ENCODE measurements at places on chromosomes 1 and 21.

DNA sequence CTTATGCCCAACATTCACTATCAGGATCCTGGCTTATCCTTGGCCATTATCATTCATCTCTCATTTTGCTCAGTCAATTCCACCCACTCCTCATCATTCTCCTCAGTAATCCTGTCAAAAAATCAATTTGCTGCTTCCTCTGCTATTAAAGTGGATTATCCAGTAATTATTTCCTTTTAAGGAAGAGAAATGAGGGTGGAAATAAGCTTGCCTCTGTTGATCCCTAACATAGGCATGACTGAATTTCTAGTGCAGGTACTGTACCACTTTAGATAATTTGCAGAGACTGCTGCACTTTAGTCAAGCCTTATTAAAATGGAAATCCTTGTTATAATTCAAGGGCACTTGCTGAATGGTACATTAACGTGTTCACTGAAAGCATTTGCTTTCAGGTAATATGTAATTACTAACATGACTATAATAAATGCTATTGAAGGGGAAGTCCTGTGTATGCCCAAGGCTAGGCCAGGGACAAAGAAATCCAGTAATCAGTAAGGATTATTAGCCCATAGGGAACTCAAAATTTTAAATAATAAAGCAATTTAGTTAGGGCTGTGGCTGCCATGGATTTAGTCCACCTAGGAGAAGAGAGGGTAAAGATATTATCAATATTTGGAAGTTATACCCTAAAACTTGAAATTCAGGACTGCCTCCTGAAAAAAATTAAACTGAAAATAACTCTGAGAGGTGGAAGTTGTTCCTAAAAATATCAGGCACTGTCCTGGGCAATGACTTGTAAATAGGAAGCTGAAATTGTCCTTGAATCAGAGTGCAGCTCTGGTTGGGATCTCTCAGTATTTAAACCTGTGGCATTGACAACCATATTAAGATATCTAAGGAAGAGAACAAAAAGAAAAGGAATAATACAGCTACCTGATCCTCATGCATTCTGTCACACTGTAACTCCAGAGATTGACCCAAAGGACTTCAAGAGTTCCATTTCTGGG is 43.4 kb downstream of the RGS2 start:
- no peak for DNase-seq

DNA sequence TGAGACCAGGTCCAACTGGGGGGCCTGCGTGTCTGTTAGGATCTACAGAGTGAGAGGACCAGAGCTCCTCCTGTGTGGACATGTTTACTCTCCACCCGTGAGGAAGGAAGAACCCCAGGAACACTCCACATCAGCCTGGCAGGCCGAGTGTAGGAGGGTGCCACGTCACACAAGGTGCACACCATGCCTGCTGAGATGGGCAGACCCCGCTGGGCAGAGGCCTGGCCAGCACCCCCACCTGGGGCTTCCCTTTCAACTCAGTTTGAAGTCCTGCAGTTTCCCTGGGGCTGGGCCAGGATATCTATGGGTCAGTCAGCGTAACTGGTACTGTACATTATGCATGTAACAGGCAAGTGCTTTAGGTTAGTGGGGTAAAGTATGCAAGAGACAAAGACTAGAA is 30.1 kb upstream of the PCBP3 start:
- DNase-seq = no peak

- peak; percentile 51 for DNase-seq
Observed at GRCh38 chr1:27601321-27601770, 2.6 kb downstream of the AHDC1 start.

DNA sequence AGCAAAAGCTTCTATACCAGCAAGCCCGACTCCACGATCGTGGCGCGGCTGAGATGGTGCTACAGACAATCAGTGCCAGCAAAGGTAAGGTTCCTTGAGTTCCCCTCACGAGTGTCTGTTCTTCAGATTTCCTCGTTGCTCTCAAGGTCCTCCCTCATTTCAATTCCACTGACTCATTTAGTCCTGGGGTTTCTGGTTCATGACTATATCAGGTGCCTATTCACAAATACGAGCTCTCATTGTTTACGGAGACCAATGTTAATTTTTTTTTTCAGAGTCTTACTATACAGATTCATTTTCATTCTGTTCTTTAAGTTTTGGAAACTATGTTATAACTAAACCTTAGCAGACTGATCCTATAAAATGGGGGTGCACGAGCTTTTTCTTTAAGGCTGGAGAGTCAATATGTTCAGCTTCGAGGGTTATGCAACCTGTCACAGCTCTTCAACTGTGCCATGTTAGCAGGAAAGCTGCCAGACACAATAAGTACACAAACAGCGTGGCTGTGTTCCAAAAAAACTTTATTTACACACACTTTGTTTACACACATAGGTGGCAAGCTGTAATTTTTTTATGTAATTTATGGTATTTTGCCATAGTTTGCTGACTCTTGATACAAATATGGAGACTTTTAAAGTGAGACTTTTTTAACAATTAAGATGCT is 134.3 kb downstream of the ZP4 start:
- no peak for DNase-seq

- no peak for DNase-seq
Observed at GRCh38 chr1:3469849-3470649, 15.6 kb downstream of the ARHGEF16 start.

- no peak for DNase-seq
Observed at GRCh38 chr1:10400013-10400412, 1.1 kb downstream of the PGD start.

DNA sequence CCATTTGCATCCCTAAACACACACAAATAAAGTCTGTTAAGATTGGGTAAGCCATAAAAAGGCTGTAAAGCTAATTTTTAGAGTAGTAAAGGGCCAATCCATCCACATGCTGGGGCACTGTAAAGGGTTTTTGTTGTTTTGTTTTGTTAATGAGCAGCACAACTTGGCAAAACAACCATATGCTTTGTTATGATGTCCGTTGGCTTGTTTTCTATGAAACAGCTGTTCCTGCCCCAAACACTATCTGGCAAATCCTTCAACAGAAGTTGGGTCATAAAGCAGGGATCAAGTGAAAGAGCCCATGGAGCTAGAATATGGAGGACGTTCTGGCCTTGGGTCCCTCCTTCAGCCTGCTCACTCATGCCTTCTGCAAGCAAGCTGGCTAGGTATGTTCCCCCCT is 183.6 kb downstream of the APP start:
- DNase-seq = no peak

- DNase-seq = no peak
Observed at GRCh38 chr1:51086496-51087271, 15.3 kb upstream of the C1orf185 start.

- no peak for DNase-seq
Observed at GRCh38 chr1:13586001-13586400, 2.4 kb downstream of the PDPN start.

- peak; percentile 43 for DNase-seq
Observed at GRCh38 chr1:8560611-8561544, 243.0 kb downstream of the SLC45A1 start.

- DNase-seq = no peak
Observed at GRCh38 chr1:6235296-6235677, 477 bp downstream of the ICMT start.

GRCh38 chr1:91894036-91894761 is 8.2 kb upstream of the TGFBR3 start:
- DNase-seq = no peak

GRCh38 chr1:200496937-200497336 is 87.1 kb upstream of the ZNF281 start:
- no peak for DNase-seq

DNA sequence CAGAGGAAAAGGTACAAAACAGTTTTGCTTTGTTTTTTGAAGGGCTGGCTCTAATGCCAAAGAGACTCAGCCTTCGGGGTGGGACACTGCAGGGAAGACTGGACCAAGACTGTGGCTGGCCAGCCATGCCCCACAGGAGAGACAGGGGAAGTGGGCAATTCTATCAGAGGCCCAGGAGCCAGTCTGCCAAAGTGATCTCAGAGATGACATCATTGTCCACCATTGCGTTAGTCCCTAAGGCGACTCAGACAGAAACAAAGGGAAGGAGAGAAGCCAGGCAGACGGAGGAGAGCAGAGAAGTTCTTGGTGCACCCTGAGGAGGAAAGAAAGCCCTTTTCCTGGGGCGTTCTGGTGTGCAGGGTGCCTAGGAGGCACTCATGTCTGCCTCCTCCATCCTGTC is 26.4 kb downstream of the OPTC start:
- no peak for DNase-seq

DNA sequence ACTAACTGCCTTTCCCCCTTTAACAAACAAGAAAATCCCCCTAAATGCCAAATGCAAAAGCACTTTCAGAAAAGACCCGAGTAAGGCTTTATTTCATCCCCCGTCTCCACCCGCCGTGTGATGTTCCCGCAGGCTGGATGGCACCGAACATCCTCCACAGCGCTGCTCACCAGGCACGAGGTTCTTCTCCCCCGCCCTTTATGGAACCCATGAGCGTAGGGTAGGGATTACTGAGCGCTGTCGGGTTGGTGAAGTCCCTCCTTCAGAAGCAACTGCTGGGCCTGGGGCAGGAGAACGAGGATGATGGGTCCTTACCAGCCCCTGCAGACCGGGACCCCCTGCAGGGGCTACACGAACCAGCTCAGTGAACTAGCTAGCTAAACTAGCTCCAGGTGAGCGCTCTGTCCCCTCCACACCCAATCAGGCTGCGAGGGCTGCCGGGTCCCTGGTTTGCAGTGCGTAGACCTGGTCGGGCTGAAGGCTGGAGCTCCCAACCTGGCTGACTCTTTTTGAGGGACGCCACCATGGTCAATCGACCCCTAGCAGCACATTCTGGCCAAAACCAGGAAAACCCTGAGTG is 80.4 kb downstream of the ITPKB start:
- DNase-seq = no peak

- no peak for DNase-seq
Observed at GRCh38 chr1:108082001-108082400, 117.0 kb upstream of the VAV3 start.

GRCh38 chr1:178122283-178122682 is 28.4 kb downstream of the RASAL2 start:
- DNase-seq = no peak
